NCI-H1694 (cell line): ENCODE measurements at places on chromosomes 4 and X.

DNA sequence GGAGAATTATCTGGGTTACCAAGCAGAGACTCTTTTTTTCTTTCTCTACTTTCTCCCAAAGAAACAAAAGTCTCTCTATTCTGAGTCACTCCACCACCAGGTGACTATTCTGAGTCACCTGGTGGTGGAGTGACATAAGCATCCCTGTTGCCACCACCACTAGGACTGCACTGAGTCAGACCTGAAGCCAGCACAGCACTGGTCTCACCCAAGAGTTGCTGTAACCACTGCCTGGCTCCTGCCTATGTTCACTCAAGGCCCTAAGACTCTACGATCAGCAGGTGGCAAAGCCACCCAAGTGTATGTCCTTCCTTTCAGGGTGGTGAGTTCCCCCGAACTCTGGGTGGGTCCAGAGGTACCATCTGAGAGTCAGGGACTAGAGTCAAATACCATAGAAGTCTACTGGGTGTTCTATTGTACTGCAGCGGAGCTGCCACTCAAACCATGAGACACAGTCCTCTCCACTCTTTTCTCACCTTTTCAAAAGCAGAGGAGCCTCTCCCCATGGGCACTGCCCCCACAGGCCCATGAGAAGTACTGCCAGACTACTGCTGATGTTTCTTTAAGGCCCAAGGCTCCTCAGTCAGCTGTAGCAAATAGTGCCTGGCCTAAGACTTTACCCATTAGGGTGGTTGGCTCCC, 209.6 kb upstream of the IRS4 start:
- DNase-seq: no peak

DNA sequence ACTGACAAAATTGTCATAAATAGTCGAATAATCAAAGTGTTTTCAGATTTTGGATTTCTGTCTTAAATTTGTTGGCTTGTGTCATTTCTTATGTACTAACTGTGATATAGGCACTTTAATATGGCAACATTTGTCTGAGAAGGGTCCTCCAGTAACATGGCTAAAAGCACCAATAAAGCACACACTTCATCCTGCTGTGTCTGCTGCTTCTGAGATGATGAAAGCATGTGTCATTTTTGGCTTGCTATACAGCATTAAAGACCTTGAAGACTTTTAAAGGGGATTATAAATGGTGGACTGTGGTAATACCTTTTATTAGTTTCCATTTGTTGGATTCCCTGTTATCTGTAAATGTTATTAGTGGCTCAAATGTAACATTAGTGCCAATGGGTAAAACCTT, 551.8 kb upstream of the GRID2 start:
- DNase-seq: no peak

- no peak for DNase-seq
Measured at GRCh38 chrX:12711435-12712040, 79.7 kb upstream of the PRPS2 start.

- no peak for DNase-seq
Measured at GRCh38 chrX:154648931-154649330, 4.4 kb downstream of the CTAG2 start.

DNA sequence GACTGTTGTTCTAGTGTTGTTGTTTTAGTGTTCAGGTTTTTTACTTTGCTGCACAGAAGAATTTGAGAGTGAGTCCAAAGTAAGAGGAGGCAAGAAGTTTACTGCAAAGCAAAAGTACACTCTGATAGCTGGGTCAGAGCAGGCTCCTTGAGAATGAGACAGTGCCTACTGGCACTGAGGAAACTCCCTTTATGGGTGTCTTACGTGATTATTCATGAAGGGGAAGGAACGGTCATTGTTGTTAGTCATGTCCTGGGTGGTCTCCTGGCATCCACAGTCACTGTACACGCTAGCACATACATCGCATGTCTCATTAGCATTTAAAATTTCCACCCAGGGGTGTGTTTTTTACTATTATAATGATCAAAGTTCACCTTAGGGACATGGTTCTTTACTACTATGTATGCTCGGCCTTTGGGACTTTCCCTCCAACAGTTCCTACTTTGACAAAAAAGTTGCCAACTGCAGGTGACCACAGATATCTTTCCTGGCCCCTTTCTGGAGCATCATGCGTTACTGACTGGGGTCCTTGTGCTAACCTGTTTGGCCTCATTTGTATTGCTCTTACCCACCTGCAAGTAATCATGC, 688.9 kb upstream of the AMOT start:
- no peak for DNase-seq

GRCh38 chr4:3388471-3389232, 53.1 kb upstream of the HGFAC start:
- DNase-seq: no peak

DNA sequence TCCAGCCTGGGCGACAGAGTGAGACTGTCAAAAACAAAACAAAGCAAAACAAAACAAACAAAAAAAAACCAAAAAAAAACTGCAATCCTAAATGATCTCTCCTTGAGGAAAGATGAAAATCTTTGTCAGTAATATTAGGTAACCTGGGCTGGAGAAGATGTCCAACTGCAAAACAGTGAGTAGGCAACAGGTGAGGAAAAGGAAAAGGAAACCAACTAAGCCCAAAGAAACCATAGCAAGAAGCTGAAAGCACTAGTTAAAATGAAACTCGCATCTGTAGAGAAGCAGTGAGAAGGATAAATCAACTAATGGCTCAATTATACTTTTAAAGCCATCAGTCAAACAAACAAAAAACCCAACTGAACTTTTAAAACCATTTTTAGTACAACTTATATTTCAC, 54.2 kb downstream of the ENOX2 start:
- no peak for DNase-seq

DNA sequence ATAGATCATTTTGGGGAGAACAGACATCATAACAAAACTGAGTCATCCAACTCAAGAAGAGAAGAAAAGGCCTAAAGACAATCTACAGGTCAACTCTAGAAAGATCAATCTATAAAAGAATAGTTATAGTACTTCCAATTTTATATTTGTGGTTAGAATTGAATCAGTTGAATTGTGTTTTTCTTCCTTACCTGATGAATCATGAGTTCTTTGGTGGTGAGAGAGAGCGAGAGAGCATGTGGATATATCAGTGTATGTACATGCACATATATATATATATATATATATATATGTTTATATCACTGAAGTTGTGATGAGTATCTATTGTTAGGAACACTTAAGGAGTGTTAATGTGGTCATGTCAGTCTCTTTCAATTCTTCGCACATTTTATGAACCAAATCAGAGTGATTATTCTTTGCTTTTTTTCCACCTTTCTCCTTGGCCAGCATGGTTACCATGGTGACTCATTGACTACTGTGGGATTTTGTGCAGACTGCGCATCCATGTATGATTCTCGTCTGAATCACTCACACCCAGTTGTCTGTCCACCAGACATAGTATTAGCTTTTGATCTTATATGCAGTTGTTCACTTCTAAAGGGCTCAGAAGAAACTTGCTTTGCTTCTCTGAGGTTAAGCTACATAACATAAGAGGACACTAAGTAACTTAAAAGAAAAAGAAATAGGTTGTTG, 90.4 kb upstream of the RAB40AL start:
- DNase-seq: no peak
